ENCODE measurements at places on chromosomes 2 and 18. TPM values are rescaled to one million over a fixed set of nuclear protein-coding genes. Genes with fewer than 3 reads are reported as not detected.
A peak's percentile ranks its signal among the peaks of the same experiment; 100 is the strongest.

LAMA3 gene
- 4.7 TPM for total RNA-seq

TRIM43 gene
- not detected for total RNA-seq

ELOA2 gene
- not detected for total RNA-seq

ASXL2 gene
- total RNA-seq: 5.1 TPM

DNER gene
- 0.07 TPM for total RNA-seq

UGT1A10 gene
- total RNA-seq: not detected

SIX2 gene
- total RNA-seq: 0.14 TPM

NABP1 gene
- 40.8 TPM for total RNA-seq

GPR35 gene
- total RNA-seq: 0.13 TPM

PDCD1 gene
- total RNA-seq: not detected

ST6GAL2 gene
- total RNA-seq: not detected

KHK gene
- total RNA-seq: 2.1 TPM

RPRD1A gene
- total RNA-seq: 57.9 TPM

NFU1 gene
- total RNA-seq: 38.2 TPM

C1GALT1C1L gene
- 0.20 TPM for total RNA-seq

MC4R gene
- total RNA-seq: not detected

RRM2 gene
- total RNA-seq: 58.2 TPM

COL4A4 gene
- total RNA-seq: 0.18 TPM

DNA sequence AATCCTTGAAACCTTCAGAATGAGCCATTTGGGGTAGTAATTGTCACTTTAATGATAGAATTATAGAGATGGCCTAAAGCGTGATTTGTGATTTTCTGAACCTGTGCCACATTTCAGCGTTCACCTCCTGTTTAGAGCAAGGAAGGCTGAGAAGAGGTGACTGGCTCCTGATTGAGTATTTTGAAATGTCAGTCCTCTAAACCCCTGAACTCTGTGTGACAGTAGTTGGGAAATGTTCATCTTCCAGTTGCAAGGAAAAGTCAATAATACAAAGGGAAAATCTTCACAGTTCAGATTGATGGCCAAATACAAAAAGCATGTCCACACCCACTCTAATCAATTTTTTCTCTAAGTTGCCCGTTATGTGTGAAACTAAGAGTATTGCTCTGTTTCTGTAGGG, 305.2 kb downstream of the ARHGAP15 start:
- DNase-seq: no peak

- DNase-seq: no peak
These were observed 25.4 kb upstream of the STPG4 start for GRCh38 chr2:47180531-47180930.

GRCh38 chr2:113996671-113997594, 107.0 kb downstream of the ACTR3 start:
- DNase-seq: no peak

DNA sequence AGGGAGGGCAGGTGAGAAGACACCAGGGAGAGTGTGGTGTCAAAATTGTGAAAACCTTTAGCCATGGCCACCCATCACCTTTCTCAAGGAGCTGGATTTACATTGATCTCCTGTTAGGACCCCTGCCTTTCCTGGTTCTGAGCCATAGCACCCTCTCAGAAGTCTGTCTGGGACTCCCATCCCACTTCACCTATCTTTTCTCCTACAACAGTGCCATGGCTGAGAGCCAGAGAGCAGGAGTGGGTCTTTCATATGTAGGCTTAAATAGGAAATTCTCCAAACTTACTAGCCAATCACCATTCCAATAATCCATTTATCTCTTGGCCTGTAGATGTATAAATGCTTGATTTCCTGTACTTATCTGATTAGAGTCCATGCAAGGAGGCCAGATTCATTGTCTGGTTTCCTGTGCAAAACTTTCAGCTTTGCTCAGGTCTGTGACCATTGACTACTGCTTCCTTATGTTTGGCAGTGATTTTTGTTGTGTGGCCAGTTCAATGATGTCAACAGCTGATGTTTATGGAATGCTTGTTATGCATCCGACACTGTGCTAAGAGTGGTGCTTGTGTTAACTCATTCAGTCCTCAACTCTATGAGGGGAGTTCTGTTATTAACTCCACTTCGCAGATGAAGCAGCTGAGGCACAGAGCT, 57.6 kb upstream of the IGFBP5 start:
- DNase-seq: peak; percentile 77

- DNase-seq: no peak
These were observed 166.9 kb downstream of the SOCS6 start for GRCh38 chr18:70455731-70456130.

GRCh38 chr2:148939271-148939670, 64.2 kb downstream of the KIF5C start:
- no peak for DNase-seq

GRCh38 chr2:233414777-233415570, 60.7 kb downstream of the DGKD start:
- DNase-seq: no peak

- no peak for DNase-seq
These were observed 192.6 kb downstream of the SH3RF3 start for GRCh38 chr2:109321570-109321969.

DNA sequence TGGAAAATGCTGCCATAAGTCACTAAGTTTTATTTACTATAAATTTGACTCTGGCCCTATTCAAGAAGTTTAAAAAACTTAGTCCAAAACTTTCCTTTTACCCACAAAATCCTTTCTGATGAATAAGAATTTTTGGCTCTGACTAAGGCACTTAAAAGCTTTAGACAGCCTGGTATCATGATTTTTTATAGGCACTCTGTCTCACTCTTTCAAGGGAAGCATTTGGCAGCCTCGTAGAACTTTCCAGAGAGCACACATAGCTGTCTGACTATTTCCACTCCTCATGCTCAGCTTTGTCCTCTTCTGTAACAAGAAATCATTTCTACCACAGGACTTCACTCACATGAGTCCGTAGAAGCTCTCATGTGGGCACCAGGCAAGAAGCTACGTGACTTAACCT, 32.3 kb upstream of the XDH start:
- no peak for DNase-seq

GRCh38 chr2:165533331-165533730, 63.8 kb downstream of the CSRNP3 start:
- no peak for DNase-seq

DNA sequence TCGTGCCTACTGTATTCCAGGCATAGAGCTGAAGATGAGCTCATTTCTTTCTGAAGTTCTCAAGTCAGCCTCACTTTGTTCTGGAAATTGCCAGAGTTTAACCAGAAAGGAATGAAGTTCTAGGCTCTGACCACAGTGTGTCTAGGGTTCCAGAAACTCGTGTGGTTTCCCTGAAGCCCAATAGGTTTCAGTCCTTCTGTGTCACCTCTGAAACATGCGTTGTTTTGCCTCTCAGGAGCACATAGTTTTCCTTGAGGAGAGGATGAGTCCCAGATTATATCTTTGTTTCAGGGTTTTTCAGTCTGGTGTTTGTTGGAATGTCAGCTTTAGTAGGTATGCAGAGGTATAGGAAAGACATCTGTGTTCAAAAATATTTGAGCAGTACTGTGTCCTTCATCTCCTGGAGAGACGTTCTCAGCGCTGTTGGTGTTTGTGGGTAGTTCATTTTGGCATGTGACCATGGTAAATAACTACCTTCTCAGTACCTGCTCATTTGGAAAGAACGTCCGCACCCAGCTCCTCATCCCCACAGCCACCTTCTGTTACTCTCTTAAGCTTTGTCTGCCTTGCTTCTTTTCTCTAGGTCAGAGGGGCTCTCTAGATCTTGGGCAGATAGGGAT, 56.6 kb downstream of the RALBP1 start:
- DNase-seq: no peak

DNA sequence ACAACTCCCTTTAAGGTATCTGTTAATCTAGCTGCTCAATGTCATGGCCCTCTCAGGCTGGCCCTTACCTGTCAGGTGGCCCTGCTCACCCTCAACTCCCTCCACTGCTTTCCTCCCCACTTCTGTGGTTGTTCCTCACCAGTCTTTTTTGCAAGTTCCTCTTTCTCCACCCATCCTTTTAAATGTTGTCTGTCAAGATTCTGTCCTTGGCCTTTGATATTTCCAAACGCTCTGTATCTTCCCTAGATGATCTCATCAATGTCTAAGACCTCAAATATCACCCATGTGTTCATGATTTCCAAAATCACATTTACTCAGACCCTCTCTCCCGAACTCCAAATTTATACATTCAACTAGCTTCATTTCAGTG, 3.5 kb downstream of the PTPN2 start:
- DNase-seq: no peak

- DNase-seq: no peak
These were observed 25.2 kb downstream of the HS1BP3 start for GRCh38 chr2:20625491-20626391.

GRCh38 chr2:231300020-231300721, 95.3 kb upstream of the B3GNT7 start:
- peak; percentile 61 for DNase-seq

DNA sequence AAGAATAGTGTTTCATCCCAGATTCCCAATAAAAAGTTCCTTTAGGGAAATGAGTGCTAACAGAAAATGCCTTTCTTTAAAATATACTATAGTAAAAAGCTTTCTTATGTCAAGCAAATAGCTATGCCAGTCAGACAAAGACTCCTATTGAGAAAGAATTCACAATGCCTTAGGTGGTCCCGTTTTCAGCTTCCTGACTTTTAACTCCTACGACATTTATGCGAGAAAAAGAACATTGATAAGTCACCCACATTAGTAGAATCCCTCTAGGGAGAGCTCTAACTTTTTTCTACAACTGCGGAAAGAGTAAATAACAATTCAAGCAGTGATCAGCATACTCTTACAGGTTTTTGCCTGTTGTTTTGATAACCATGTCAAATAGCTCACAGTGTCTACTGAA, 750.8 kb upstream of the ACVR2A start:
- DNase-seq: no peak

DNA sequence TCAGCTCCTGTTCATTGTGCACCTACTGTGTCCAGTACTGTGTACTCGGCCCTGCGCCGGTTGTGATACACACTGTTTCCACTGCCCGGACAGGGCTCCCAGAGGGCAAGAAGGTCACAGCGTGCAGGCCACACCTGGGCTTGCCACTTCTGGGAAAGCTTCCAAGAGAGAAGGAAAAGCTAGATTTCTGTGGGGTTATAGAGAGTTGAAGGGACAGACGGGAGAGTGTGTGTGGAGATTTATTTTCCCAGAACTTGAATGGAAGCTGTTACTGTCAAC, 3.8 kb upstream of the CNDP1 start:
- no peak for DNase-seq

DNA sequence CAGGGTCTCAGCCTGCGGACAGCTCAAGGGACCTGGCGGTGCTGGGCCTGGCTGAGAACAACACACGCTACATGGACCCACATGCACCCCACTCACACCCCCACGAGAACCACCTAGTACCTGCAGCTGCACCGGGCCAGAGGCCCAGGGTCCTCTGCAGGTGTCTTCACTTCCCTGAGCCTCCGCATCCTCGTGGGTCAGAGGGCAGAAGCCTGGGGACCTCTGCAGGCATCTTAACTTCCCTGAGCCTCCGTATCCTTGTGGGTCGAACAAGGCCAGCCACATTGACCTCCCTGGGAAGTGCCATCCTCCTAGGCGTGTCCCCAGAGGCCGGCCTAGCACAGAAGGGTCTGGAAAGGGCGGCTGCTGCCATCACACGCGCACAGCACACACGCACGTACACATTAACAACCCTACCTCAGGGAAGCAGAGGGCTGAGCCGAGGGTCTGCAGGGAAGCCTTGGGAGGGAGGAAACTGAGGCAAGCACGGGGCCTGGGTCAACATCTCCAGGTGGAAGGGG, 62.5 kb upstream of the HPCAL1 start:
- no peak for DNase-seq

- no peak for DNase-seq
These were observed 16.4 kb upstream of the NFATC1 start for GRCh38 chr18:79379251-79379905.

GRCh38 chr2:49837561-49838293, 683.4 kb upstream of the FSHR start:
- no peak for DNase-seq

DNA sequence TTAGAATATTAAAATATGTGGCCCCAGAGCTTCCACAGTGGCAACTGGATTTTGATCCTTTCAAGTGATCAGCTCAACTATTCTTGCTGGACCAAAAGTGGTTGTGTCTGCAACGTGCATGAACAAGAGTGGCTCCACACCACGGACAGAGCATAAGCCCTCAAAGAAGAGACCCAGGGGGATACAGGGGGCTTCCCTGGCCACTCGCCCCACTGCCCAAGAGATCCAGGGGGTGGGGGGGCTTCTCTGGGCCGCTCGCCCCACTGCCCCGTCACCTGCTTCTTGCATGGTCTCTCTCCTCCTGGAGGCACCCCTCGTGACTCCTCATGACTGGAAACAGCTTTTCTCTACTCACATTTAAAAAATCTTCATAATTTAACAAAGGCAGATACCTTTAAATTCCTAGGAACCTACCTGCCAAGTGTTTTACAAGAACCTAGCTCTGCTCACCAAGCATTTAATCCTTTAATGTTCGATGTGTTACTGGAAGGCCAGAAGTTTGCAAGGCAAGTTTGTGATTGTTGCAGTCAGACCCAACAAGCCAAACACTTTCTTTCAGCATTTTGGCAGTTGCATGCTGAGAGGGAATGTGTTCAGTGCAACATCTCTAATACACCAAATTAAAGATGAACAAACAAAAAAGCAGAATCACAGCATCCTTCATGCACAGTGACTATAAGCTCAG, 174.3 kb downstream of the BCL2 start:
- no peak for DNase-seq

DNA sequence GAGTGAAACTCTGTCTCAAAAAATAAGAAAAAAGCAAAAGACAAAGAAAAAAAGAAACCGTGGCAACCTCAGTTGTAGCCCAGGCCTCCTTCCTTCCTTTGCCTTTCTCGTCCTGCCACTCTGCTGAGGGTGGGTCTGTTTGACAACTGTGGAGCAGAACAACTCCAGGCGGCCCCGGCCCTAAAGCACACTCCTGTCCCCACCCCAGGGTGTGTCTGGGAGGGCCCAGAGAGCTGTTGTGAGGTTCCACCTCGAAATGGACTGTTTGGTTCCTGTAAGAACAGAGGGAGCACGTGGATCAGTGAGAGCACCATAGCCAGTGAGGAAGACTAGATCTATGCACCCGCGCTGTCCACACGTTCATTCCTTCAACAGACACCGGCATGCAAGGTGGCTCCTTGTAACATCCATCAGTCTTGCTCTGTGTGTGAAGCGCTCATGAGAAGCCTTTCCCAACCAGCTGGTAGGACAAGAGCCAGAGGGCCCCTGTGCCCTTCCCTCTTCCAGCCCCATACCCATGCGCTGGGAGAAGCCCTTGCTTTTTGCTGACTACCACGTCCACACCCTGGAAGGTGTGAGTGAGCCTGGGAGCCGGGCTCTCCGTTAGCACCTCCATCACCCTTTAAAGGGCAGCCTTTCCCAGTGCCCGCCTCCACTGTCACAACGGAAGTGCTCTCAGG, 61.6 kb downstream of the SOWAHC start:
- no peak for DNase-seq

Data from pulmonary artery endothelial cell (primary cell).